ENCODE measurements at places on chromosomes 3 and 15.

- no peak for DNase-seq
These were observed 133.6 kb downstream of the UACA start for GRCh38 chr15:70629735-70630273.

DNA sequence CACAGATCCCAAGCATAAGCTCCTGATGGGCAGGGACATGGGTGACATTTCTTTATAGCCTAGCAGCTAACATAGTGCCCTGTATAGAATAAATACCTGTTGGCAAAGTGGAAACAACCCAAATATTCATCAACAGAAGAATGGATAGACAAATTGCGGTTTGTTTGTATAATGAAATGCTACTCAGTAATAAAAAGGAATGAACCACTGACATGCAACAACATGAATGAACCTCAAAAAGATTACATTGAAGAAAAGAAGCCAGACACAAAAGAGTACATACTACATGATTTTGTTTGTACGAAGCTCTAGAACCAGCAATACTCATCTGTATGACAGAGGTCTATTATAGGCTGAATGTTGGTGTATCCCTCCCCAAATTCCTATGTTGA lies 33.6 kb upstream of the GALNT15 start:
- DNase-seq = no peak

DNA sequence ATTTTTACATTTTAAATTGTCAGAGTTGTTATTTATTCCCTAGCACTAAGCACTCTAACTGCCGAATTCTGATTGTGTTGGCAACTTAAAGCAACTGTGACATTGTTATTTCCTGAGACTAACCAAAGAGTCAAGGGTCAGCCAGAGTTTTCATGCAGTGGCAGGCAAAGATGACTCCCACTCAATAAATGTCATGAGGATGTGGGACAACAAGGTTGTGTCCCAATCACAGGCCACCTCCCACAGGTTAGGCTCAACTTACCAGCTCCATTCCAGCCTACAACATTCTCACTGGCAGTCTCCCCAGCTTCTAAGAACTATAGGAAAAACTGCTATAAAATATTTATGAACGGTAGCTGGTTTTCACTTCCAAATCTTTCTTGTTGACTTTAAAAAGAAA lies 80.1 kb downstream of the RSL24D1 start:
- DNase-seq = no peak

GRCh38 chr3:115436767-115437301 lies 186.5 kb upstream of the GAP43 start:
- DNase-seq = no peak

GRCh38 chr15:90085565-90085964 lies 16.7 kb downstream of the IDH2 start:
- DNase-seq = no peak

- no peak for DNase-seq
These were observed 51.5 kb downstream of the CMTM6 start for GRCh38 chr3:32450992-32451659.

DNA sequence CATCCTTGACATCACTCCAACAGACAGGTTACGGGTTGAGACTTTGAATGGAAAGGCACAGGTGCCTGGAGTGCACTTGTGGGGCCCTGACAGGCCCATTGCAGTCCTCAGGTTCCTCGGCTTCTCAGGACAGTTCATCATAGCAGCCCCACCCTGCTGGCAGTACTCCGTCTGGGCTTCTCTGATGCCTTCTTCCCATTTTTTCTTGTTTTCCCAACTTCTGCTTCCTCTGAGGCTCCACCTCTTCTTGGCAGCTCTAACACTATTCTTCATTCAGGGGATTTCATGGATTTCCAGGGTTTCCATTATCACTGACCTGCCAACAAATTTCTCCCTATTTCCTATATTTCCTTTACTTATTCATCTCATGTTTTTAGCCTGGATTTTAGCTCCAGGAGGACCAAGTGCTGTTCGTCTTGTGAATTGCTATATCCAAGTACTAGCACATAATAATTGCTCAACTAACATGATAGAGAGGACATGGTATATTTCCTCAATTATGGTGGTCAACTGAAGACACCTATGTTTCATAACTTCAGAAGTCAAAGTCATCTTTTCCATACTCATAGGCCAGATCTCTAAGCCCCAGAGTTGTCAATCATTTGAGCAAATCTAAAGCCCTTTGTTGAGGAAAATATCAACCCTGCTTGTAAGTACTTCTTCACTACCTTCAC lies 16.2 kb downstream of the NCEH1 start:
- no peak for DNase-seq

DNA sequence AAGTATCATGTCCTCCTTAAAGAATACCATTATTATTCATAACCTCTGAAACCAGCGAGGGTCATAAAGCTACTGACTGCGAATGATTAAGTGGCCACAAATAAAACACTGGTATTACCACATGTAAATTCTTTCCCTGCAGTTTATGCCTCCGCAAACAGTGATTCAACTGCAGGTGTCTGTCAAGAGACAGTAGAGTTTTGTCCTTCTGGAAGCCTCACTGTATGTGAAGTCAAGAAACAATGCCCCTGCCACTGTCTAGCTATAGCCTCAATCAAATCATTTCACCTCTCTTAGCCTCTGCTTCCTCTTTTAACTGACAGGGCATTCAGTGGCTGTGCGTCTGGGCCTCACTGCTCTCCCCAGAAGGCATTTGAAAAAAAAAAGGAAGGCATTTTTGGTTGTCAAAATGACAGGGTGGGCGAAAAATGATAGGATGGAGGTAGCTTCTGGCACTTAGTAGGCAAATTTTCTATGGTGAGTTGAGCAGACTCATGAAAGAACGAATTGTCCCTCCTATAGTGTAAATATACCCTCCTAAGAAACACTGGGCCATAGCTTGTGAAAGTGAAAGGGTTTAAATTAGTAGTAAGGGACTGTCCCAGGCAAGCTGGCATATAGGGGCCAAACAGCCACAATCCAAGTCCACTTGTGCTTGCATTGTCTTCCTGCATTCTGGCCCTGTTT lies 66.7 kb downstream of the FILIP1L start:
- no peak for DNase-seq

- DNase-seq = no peak
These were observed 128.3 kb upstream of the GADL1 start for GRCh38 chr3:31022716-31023115.

DNA sequence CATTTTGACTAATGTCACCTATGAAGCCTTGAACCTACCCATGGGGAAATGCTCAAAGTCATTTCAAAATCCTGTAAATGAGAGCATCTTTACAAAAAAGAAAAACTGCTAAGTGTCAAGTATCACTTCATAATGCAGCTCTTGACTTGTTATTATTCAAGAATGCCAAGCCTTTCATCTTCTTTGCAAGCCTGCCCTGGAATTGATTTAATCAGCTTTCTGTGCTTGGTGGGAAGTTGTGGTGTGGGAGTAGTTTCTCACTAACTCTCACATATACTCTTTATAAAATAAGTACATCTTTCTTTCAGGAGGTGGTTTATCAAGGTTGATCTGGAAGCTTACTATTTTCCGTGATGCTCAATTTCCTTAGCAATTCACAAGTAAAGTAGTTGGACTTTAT lies 43.6 kb downstream of the RYR3 start:
- no peak for DNase-seq

DNA sequence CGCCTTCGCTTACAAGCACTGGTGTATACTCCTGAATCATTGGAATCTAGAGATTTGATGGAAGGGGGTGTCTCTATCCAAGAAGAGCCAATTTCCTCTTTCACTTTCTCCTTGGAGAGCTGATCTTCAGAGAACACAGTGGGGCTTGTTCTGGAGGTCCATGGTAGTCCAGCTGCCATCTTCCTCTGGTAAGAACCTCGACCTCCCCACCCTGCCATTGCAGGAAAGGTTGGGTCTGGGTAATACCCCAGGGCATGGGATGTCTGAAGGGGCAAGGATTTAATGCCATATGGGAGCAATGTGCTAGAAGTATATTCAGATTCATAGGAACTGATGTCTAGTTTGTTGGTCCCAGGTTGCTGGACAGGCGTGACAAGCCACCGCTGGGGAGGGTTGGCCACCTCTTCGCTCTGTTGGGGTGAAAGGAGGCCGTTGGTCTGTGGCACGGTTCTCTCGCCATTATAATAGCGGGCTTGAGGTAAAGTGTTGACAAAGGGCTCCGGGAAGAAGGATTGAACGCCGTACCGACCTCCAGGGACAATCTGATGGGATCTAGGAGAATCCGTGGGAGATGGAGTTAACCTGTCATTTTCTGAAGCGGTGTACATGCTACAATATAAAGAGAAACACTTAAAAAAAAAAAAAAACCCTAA lies 4.8 kb downstream of the EOMES start:
- DNase-seq = no peak

GRCh38 chr3:173140986-173141385 lies at the start of gene SPATA16:
SPATA16 (minus strand) TSS chr3:173141235; CDS start chr3:173117731, 23,504 bp downstream.
- DNase-seq = no peak

GRCh38 chr3:192675958-192676649 lies 51.2 kb downstream of the FGF12 start:
- no peak for DNase-seq

DNA sequence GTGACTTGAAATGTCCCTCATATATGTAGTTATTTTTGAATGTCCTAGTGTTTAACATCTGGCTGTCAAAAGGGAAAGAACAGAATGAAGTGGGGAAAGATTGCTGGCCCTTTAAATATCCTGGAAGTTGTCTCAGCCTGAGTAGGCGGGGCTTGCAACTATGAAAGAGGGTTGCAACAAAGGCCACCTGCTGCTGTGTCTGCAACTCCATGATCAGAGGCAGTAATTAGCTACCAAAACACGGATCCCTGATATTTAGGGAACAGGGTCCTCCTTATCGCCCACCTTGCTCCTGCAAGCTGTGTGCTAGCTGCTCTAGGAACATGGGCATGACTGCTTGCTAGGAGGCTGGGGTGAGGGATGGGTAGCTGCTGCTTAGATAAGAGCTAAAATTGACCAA lies 100.2 kb upstream of the CFAP20DC start:
- DNase-seq = no peak

DNA sequence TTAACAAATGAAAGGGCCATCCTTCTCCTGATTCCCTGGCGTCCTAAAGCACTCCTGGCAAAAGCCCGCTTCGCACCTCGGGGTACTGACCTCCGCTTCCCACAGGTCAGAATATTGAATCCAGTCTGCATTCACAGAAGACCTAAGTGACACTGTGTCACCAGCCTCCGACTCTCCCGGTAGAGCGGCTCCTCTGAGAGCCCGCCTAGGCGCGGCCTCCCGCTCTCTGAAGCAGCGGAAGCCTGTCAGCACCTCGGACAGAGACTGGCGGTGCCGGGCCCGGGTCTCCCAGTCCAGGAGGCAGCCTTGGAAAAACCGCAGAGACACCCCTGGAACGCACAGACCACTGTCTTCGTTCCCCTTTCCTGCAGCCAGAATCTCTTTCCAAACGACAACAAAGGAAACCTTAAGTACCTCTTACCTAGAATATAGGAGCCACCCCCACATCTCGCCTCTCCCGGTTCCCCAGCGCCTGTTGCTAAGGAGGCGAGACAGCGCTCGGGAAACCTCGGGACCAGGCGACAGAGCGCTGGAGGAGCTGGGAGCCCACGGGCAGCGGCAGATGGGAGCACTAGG lies 1.2 kb downstream of the GABRB3 start:
- no peak for DNase-seq

GRCh38 chr3:178671377-178671776 lies 135.1 kb downstream of the KCNMB2 start:
- DNase-seq = no peak
